ENCODE measurements at places on chromosomes 11 and 22.

DNA sequence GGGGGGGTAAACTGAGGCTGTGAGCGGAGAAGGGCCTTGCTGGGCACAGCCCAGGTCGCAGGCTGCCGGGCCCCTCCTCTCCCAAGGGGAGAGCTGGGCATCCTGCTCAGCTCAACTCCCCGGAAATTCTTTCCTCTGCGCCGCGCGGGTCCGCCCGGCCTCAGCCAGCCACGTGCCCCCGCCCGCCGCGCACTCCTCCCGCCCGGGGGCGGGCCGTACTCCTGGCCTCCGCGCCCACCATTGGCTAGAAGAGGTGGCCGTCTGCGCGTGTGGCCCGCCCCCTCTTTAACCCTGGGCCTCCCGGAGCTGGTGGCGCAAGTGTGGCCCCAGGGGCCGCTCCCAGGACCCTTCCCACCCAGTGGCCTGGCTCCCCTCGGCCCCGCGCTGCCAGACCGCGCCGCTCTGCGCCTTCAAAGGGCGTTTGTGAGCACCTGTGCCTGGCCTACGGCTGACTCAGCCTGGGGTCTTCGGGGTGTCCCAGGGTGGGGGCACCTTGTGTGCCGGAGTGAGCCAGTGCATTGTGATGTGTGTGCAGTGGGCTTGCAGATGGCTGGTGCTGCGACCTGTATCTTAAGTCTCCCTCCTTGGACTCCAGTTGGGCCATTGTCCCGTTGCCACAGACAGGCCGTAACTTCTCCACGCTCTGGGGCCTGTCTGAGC, 2.0 kb downstream of the MRGPRF start:
- peak; percentile 88 for DNase-seq

DNA sequence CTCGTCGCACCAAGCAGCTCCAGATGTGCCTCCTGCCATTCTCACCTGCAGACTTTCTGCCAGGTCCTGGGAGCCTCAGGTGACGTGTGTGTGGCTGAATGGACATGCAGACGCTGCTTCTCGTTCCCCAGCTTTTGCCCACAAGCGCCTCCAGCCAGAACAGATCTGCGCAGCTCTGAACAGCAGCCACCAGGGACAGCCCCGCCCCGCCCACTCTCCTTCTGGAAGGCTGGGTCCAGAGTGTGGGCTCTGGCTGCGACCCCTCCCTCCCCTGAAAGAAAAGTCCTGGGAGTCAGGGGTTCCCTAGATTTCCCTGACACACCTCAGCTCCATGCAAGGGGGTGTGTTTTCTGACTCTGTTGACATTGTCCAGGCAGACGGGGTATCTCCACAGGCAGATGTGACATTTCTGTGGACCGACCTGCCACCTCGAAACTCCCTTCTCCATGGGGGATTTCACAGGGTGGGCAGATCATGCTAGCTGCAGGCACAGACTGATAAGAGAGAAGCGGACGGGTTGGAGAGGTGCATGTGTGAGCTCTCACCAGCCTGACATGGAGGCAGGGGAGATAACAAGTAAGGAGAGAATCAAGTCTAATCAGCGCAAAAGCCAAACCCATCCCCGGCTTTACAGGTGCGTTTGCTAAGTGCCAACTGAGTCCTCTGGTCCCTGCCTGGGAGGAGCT, 19.8 kb downstream of the SLCO2B1 start:
- no peak for DNase-seq

- peak; percentile 58 for DNase-seq
These were observed 26.7 kb upstream of the TOLLIP start for GRCh38 chr11:1335811-1336761.

GRCh38 chr11:98734686-98735085, 286.1 kb upstream of the CNTN5 start:
- DNase-seq: no peak

- no peak for DNase-seq
These were observed 251.8 kb downstream of the TENM4 start for GRCh38 chr11:79189055-79189454.

DNA sequence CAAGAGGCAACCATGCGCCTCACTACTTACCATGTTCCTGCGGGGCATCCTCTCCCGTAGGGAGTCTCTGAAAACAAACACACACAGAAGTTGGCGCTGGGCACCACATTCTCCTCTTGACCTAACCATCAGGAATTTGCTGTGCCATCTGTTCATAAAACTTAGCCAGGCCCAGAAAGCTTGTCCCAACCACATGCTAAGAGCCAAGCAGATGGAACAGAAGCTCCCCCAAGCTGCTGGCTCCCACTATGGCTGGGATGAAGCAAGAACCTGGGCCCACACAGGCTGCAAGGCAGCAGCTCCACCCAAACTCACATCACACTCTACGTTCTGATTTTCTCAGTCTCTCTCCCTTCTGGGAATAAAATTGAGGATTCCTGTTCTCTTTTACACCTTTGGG, 17.4 kb downstream of the HPS4 start:
- no peak for DNase-seq

- DNase-seq: no peak
These were observed 69.5 kb downstream of the C11orf91 start for GRCh38 chr11:33630936-33631748.

DNA sequence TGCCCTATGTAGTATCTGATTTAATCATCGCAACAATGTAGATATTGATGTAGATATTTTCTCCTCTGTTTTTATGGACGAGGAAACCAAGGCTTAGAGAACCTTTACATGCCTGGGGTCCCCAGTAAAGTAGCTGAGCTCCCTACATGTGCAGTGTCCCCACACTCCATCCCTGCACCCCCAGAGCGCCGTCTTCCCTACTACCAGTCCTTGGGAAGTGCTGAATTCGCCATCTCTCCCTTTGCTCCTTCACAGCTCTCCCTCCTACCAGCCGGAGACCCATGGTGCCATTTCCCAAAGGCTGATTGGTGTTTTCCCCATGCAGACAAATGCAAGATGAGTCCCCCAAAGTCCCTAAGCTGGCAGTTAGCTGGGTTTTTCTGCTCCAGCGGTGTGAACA, 86.0 kb downstream of the CEP164 start:
- no peak for DNase-seq

DNA sequence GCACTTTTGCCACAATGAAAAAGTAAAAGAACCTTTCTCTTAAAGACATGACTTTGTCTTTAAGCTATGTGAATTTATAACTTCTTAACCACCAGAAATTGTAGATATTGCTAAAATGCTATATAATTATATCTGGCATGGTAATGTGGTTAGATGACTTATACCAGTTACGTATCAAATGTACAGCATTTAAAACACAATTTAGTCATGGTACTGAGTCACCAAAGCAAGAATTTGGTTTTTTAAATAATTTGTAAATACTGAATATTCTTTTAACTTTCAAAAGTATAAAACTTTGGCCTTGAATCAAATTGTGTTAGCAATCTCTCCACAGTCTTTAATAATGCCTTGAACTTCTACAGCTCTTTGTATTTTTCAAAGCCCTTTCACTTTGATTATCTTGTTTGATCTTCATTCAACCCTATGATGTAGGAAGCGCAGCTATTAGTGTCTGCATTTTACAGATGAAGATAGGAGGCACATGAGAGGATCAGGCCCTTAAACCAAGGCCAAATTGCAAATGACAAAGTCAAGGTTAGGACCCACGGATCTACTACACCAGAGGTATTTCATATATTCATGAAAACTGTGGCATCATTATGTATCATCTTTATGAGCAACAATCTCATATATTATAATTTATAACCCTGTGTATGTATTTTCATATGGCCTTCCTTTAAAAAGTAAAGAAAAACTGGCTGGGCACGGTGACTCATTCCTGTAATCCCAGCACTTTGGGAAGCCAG, 4.4 kb upstream of the SYTL2 start:
- DNase-seq: no peak

DNA sequence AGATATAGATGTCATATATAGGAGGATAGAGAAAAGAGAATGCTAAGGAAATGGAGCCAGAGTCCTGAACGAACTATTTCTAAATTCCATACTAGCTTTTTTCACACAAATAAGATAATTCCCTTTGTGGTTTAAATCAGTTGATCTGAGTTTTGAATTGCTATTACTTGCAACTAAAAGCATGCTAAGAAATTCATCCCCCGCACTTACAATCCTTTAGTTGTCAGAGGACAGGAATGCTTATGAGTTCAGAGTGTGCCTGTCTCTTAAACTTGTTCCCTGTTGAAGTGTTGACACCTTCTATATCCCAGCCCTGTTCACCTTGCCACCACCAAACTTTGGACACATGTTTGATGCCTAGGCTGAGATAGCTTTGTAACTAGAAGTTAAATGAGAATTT, 406.2 kb downstream of the METTL15 start:
- no peak for DNase-seq

- no peak for DNase-seq
These were observed 8.7 kb downstream of the COMMD9 start for GRCh38 chr11:36280531-36280930.

DNA sequence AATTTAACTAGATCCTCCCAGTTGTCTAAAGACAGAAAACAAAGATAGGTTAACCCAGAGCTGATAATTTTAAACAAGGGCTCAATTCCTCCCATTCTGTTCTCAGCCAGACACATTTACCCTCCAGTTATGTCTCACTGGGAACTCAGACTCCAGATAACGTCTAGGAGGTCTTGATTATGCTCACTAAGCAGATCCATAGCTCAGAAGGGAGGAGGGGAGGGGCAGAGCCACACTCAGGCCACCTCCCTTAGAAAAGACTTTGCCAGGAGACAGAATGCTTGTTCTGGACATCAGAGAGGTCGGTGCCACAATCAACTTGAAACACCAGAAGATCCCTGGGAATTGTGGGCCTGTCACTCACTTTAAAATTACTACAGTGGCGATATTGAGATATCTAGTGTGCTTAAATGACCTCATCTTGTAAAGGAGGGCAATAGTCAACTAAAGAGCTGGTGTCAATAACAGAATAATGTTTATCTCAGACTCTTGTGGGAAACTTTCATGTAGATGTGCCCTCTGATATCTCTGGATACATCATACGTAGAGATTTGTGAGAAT, 29.8 kb upstream of the SLC25A1 start:
- no peak for DNase-seq

Data from right hindlimb (tissue), 1 donor.